H9 (cell line): ENCODE measurements at places on chromosomes 1 and 21. TPM values are rescaled to one million over a fixed set of nuclear protein-coding genes. Genes with fewer than 3 reads are reported as not detected.

DNA sequence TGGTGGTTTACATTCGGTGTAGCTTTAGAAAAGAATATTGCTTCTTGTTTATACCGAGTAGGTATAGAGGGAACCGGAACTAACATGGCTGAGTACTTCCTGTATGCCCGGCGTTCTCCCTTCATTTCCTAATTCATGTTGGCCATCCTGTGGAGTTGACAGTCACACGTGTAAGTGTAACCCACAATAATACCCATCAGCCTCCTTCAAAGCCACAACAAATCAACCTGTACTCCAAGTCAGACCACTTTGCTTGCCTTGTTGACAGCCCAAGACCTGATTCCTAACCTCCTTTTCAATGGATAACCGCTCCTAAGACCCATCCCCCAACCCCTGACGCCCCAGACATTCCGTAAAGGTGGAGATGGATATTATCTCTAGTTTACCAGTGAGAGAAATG, 42.1 kb downstream of the UBE2U start:
- DNase-seq = no peak

GRCh38 chr1:228374711-228375577, 31.7 kb downstream of the TRIM11 start:
- DNase-seq = no peak

GRCh38 chr1:153669606-153670005, 1.2 kb downstream of the ILF2 start:
- no peak for DNase-seq

GRCh38 chr1:210654176-210654981, 325.7 kb downstream of the HHAT start:
- no peak for DNase-seq

GRCh38 chr1:53622531-53622930, 116.4 kb downstream of the GLIS1 start:
- DNase-seq = peak; percentile 37

DNA sequence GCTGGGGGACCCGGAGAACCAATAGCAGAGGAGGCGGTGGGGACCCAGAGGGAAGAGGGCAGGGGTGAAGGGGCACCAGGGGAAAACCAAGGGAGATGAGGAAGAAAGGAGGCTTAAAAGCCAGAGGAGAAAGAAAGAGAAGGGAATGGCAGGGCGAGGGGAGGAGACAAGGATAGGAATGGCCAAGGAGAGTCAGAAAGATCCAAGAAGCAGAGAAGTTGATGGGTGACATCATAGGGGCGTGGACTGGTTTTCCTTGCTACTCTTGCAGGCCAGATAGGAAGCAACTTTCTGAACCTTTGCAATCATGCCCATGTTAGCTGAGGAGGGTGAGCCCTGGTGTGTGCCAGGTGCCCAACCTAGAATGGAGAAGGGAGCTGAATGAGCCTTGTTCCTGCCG, 5.4 kb downstream of the NPR1 start:
- no peak for DNase-seq

DNA sequence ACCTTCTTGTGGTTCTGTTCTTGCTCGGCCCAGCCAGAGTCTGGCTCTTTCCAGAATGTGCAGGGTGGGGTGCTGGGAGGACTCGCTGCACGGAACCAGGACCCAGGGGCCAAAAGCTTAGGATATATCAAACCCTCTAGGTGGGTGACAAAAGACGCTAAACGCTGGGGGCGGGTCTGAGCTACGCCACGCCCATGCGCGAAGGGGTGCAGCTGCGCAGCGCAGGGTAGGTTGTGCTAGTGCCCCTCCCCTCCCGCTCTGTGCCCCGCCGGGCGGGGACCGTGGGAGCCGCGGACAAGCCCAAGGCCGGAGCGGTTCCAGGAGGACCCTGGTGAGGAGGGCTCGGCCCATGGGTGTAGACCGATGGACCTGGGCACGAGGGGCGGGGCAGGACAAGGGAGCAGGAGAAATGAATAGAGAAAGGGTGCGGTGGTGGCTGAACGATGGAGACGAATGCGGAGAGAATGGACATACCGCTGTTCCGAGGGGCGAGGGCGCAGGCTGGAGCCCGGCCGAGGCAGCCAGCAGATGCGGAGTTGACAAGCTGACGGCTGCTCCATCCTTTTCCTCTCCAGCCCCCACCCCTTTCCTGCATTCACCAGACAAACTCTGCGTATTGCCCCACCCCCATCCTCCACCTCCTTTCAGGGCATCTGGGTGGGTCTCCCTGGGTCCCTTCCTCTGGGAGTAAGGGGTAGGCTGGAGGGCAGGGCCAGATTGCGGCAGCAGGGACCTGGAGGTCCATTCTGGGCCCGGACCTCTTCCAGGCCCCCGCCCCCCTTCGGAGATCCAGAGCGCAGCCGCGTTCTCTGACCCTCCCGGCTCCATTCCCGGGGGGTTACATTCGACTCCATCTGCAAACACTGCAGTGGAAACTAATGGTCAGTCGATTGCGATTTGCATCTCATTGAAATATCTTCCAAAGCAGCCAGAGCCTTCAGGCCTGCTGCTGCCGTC, at the start of gene RUSC1:
Gene RUSC1 (plus strand): TSS at position 234 of the 957 bp plus-strand sequence. CDS start 880 bp downstream, outside the sequence.
- DNase-seq = peak; percentile 91

- DNase-seq = peak; percentile 53
Observed at GRCh38 chr1:77281491-77282186, at the start of gene AK5. Gene AK5, plus strand, starts transcription at chr1:77282019. Its CDS starts 295 bp downstream, at chr1:77282314.

DNA sequence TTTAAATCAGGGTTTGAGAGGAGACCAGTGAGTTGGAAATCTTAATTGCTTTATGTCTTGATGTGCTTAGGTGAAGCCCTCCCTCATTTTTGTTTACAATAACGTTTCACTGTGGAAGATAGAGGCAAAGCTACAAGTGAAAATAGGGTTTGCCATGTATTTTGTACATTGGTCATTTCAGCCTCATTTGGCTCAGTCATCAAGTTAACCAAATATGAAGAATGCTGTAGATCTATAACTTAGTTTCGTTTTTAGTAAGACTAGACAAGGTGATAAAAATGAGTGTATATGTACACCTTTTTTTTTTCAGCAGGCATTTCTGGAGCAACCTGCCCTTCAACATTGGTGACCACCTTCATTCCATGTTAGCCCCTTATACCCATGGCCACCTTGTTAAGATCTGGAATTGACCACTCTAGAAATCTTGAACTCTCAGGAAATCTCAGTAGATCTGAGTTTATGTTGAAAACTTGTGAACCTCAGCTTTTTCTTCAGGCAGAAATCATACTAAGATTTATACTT, 2.9 kb downstream of the NFYC start:
- no peak for DNase-seq

- DNase-seq = no peak
Observed at GRCh38 chr1:192831706-192832355, 23.0 kb downstream of the RGS2 start.

DNA sequence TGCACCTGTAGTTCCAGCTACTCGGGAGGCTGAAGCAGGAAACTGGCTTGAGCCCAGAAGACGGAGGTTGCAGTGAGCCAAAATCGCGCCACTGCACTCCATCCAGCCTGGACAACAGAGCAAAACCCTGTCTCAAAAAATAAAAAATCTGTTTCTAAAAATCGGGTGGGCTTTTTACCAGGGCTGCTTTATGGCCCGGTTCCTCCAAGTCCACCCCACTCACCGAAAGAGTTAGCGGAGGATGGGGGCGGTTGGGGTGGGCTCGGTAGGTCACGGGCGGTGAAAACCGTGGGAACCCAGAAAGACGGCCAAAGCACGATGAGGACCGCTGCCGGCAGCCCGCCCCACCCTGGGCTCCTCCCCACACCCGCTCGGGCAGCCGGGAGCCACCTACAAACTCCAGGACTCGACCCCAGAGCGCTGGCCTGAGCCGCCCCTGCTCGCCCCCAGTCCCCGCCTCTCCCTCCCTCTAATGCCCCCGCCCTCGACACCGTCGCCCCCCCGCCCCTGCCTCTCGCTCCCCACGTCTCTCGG, 846 bp upstream of the PER3 start:
- DNase-seq = peak; percentile 90

GRCh38 chr21:45019076-45019886, 55.1 kb upstream of the ADARB1 start:
- DNase-seq = no peak

DNA sequence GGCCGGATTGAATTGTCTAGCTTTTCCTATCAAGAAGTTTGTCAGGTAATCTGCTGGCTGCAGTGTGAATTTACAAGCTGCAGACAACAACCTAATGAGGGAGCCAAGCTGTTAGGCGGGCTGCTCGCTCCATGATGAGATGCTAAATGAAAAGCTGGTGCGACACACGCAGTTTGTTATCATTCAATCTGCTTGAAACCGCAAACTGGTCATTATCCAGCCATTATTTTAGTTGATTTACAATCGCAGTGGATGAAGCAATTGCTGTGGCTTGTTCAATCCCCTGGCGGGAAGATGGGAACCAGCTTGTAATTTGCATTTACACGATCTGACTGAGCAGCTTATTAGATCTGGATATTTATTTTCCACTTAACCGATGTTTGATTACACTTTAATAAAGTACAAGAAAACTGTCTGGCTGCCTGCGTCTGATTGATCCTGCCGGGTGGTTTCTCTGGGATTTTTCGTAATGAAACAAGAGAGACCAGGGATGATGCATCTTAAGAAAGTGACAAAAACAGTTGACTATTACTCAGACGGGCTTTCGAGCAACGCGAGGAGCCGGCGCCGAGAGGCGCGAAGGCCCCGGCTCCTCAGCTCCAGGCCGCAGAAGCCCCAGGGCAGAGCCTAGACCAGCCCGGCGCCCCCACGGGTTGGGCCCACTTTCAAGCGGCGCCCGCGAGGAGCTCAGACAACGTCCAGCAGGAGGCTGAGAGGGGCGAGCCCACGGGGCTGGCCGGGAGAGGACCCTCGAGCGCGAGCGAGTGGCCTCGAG, 118.0 kb upstream of the BARHL2 start:
- DNase-seq = no peak

DNA sequence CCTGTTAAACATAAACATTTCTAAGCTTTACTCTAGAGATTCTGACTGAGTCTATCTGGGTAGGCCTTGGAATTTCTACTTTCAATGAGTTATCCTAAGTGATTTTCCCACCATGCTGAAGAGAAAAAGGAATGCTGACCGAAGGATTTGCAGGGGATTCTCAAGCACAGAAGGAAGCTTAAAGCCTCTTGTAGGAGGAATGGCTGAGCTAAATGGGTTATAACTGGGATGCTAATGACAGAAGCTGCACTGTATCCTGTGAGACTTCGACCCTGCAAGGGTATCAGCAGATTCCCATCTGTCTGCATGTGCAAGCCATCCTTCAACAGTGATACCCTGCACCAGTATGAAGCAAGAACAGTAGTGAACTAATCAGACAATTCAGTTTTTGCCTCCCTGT, 35.4 kb downstream of the SLC35D1 start:
- no peak for DNase-seq

DNA sequence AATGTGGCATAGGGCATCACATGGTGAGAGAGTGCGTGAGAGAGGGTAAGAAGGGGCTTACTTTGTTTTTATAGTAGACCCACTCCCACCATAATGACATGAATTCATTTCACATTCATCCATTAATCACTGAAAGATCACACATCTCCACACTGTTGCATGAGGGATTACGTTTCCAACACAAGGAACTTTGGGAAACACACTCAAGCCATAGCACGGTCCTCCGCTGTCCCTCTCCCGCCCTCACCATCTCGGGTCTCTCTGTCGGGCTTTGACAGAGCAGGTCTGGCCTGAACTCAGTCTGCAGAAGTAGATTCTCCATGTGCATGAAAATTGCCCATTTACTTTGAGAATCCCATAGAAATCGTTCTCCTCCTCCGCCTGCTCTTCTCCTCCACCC, 312.2 kb downstream of the MATN1 start:
- DNase-seq = peak; percentile 4

GRCh38 chr1:183194527-183195141, 8.6 kb downstream of the LAMC2 start:
- no peak for DNase-seq

- DNase-seq = no peak
Observed at GRCh38 chr1:227785805-227786671, 29.4 kb upstream of the PRSS38 start.

GRCh38 chr1:230809256-230809990, 58.9 kb downstream of the C1orf198 start:
- DNase-seq = no peak

DNA sequence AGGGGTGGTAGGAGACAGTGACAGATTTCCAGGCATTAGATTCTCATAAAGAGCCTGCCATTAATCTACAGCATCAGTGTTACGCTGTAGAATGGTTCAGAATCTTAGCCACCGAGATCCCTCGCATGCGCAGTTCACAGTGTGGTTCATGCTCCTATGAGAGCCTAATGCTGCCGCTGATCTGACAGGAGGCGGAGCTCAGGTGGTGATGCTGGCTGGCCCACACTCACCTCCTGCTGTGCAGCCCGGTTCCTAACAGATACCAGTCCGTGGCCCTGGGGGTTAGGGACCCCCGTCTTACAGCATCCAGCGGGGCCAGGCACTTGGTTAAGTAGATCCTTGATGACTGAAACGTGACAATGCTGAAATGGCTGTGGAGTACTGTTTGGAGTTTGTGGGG, 163.6 kb upstream of the C1orf21 start:
- DNase-seq = peak; percentile 54

- no peak for DNase-seq
Observed at GRCh38 chr1:109252893-109253802, 3.8 kb downstream of the CELSR2 start.

- DNase-seq = peak; percentile 77
Observed at GRCh38 chr1:201346337-201346939, 31.0 kb downstream of the TNNT2 start.

DNA sequence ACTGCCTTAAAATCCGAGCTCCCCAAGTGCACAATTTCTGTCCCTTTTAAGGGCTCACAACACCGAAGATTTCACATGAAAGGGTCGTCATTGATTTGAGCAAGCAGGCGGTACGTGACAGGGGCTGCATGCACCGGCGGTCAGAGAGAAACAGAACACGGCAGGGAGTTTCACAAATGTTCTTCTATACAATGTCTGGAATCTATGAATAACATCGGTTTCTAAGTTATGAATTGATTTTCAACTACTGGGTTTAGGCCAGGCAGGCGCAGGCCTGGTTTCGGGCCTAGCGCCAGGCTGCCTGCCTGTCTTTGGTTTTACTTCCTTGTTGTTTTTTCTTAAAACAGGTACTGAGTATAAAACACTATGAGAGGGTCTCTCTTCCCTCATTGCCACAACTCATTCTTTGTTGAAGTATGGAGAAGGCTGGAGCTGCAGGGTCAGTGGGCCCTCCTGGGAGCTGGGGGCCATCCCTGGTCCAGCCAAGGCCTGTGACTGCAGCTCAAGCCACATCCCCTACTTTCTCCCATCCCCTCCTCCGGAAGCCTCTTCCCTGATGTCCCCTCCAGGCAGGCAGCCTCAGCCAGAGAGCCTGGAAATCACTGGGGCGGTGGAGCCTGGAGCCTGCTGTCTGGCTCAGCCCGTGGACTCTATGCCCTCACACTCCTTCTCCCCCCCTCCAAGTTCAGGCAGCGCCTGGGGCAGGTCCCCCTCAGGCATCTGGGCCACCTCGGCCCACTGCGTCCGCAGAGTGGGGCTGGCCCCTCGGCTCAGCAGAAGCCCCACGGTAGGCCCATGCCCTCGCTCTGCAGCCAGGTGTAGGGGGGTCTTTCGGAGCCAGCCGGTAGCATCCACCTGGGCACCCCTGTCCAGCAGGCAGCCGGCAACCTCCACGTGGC, 2.4 kb downstream of the ANKRD65 start:
- DNase-seq = no peak

The OLFML3 gene
- total RNA-seq = 171 and 176 TPM in 2 replicates

The OR2M3 gene
- not detected in 2 replicates for total RNA-seq

The PLXNA2 gene
- total RNA-seq = 0.57 and 0.64 TPM in 2 replicates

The SERINC2 gene
- total RNA-seq = 14.1 and 14.7 TPM in 2 replicates

The NPR1 gene
- 8.6 and 8.9 TPM in 2 replicates for total RNA-seq

The DMBX1 gene
- 2.3 and 2.5 TPM in 2 replicates for total RNA-seq

The ZBTB37 gene
- 10.6 and 12.0 TPM in 2 replicates for total RNA-seq

The APOBEC4 gene
- total RNA-seq = not detected in 2 replicates
